Right cardiac atrium (tissue), 5 donors: ENCODE measurements at places on chromosomes 7 and 10. TPM values are rescaled to one million over a fixed set of nuclear protein-coding genes. Genes with fewer than 3 reads are reported as not detected.

DNA sequence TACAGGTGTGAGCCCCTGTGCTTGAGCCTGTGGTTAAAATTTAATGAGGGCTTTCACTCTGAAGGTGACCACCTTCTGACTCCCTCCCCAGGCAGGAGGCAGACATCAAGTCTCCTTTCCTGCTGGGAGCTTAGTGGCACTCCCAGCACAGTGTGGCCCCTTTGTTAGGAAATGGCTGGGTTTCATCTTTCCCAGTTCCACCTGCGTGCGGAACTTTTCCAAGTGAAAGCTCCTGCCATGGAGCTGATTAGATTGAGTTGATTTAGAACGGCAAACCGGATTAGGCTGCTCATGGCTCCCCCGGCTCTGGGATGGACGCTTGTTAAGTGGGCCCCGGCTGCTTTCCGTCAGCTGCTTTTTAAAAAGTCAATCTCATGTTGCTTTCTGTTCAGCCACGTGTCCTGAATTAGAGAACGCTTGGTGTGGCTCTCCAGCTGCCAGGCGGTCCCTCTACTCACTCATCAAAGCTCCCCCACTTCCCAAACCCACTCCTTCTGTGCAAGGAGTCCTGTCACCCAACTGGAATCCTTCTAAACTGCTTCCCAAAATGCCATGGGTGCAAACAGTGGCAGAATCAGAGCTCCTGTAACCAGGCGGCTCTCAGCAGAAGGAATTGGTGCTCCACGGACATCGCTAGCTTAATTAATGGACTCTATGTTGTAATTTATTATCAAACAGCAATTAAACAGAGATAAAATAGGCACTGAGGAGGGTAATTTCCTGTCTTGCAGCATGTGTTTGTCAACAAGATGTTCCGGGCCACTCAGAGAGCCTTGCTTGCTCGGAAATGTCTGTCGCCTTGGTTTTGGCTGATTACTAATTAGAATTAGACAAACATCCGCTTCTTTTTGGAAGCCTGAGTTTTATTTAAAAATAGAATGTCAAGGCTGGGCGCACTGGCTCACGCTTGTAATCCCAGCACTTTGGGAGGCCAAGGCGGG lies 551.2 kb downstream of the GALNT17 start:
- no peak for DNase-seq

DNA sequence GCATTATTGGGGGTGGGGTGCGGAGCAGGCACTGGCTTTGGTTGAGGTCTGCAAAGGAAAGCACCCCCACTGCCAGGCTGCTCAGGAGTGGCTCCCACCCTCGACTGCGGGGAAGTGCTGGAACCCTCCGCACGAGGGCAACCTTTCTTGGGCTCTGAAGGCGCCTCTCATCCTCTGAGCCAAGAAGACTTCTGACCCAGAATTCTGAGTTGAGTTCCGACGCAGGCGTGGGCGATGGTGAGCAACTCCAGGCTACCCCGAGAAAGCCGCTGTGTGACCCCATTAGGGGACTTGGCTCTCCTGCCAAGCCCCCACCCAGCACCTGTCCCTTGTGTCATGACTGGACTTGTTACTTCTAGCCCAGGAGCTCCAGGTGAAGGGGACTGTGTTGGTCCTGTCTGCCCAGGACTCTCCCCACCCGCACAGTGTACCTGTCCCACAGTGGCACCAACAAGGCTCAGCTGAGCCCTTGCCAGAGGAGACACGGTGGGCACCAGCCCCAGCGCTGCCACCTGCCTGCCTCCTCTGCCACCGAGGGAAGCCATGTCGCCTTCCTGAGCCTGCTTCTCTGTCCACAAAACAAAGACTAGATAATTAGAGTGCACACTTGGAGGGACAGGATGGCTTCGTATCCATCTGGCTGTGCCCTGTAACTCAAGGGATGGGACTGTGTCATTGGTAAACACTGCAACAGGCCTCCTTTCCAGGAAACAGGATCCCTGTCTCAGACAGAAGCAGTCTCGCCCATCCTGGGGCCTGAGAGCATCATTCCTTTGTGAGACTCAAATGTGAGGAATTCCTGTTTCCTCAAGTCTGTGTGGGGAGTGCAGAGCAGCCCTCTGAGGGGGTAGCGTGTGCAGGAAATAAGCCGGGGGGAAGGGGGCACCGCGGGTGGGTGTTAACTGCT lies 128.8 kb downstream of the LHPP start:
- DNase-seq = no peak

- no peak for DNase-seq
These were observed 24.5 kb upstream of the C1GALT1 start for GRCh38 chr7:7157887-7158271.

ZNF12 gene
- polyA plus RNA-seq = 9.6 TPM

GRCh38 chr7:75534727-75535307 lies 42.7 kb downstream of the SPDYE5 start:
- no peak for DNase-seq

VPS37D gene
- 2.2 TPM for polyA plus RNA-seq

TRRAP gene
- polyA plus RNA-seq = 11.3 TPM

CNPY1 gene
- not detected for polyA plus RNA-seq

CRYGN gene
- 0.07 TPM for polyA plus RNA-seq

DNA sequence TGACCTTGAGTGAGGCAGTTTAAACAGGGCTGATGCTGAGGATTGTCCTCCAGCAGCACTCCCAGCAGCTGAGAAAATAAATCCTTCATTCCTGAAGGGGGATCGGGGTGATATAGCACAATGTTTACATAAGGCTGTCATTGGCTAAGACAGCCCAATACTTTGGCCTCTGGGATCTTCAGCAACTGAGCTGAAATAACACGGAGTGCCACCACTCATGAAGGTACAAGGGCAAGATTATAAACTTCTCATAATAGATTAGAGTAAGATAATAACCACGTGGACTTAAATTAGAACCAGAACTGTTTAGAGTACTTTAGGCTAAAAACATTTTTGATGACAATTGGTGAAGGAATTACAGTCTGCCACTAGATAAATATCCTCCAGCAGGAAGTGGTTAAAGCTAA lies 70.0 kb upstream of the PAPSS2 start:
- DNase-seq = no peak

DNA sequence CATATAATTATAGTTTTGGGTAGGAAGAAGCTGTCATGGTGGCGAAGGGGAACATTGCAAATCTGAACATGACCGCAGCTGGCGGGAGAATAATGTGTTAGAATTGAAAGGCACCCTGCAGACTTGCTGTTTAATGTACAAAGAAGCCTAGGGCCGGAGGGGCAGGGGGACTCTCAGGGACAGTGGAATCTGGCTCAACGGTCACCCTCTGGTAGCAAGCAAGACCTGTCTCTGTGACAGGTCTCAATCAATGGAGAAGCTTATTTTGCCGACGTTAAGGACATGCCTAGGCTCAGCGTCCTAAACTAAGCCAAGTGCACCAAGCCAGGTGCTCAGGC lies 177.3 kb downstream of the NSUN6 start:
- DNase-seq = no peak

CLEC2L gene
- not detected for polyA plus RNA-seq

DNA sequence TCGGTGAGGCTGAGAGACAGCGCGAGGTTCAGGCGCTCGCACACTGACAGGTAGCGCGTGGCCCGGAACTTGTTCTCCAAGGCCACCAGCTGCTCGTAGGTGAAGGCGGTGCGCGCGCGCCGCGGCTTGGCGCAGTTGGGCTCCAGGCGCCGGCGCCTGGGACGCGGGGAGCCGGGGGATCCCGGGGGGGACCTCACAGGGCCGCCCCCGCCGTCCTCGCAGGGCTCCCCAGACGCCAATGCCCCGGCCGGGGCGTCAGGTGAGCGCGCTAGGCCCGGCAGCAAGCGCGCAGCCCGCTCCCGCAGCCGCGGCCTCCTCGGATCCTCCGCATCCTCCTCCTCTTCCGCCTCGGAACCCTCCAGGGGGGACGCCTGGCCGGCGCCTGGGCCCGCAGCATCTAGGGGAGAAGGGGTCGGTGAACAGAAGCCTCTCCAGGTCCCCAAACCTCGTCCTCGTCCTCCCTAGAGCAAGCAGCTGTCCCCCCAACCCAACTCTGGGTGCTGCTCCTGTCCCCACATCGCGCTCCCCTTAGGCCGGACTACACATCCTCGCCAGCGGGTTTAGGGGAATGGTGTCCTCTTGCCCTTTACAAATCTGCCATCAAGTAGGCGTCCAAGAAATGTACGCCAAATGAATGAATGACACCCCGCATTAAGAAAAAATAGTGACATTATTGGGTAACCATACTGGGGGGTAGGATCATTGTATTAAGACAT lies 1.9 kb downstream of the NKX1-2 start:
- no peak for DNase-seq

DNA sequence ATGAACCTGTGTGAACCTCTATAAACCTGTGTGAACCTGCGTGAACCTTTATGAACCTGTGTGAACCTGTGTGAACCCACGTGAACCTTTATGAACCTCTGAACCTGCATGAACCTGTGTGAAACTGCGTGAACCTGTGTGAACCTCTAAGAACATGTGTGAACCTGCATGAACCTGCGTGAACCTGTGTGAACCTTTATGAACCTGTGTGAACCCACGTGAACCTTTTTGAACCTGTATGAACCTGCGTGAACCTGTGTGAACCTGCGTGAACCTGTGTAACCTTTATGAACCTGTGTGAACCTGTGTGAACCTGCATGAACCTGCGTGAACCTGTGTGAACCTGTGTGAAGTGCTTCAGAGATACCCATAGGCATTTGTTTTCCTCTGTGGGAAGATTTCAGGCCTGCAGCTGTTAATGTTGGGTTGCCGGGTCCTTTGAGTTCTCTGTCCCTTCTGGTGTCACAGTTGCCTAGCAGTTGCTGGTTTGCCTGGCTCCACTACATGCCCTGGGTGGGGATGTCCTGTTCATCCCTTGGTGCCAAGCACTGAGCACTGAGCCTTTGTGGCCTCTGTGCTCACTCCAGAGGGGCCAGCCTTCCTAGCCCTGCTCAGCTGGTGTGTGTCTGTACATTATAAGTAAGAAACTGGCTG lies 97.9 kb downstream of the DOCK1 start:
- DNase-seq = no peak

PRKCQ gene
- polyA plus RNA-seq = 0.05 TPM

PTPN20 gene
- 6.7 TPM for polyA plus RNA-seq

DNA sequence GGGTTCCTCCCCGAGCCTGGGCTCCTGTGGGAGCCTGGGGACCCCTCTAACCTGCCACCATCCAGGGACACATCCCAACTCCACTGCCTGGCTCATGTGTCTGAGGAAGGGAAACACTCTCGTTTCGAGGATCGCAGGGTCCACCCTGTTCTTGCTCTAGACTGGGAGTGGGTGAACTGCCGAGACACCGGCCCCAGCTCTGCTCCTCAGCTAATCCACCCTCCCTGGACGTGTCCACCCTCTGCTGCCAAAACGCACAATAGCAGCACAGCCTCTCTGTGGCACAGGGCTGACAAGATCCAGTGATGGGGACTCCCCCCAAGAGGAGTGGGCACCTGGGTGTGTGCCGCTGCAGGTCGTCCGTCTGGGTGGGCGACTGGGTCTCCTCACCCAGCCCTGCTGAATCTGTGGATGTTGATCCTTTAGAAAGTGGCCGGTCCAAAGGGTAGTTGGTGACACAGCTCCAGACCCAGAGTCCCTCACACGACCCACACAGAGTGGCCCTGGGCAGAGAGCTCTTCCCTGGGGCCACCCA lies 65.2 kb upstream of the FAM20C start:
- DNase-seq = no peak

DNA sequence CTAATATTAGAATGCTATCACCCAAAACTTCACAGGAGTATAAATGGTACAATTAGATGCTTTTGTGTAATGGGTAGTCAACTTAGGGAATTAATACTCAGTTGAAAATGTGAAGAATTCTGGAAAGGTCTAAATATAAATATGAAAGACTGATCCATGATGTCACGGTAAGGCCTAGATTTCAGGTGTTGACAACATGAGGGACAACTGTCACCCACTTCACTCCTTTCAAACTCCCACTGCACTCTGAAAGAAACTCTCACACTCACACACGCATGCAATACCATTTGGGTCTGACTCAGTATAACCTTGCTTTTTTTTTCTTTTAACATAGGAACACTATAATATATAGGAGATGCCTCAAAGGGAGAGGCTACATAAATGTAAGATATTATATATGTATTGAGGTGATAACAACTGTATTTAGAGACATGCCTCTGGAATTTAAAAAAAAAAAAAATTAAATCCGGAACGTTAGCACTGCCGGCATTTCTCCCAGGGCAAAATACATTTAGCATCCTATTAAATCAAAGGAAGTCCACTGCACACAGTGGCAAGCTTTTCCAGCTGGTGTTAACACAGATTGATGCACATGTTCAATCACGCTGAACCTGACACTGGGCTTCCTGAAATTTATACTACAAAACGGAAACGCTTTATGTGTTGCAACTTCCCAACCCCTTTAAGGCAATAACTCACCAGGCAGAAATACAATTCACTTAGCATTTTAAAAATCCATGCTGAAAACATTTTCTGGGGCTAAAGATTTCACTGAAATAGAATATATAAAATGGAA lies 74.9 kb downstream of the RSU1 start:
- DNase-seq = no peak

NKX2-3 gene
- not detected for polyA plus RNA-seq

PVRIG gene
- 0.07 TPM for polyA plus RNA-seq

- DNase-seq = no peak
These were observed 355.2 kb downstream of the TNS3 start for GRCh38 chr7:47226696-47227095.
